Dermis microvascular lymphatic vessel endothelial cell (primary cell): ENCODE measurements at places on chromosomes 7 and 10. TPM values are rescaled to one million over a fixed set of nuclear protein-coding genes. Genes with fewer than 3 reads are reported as not detected.

DNA sequence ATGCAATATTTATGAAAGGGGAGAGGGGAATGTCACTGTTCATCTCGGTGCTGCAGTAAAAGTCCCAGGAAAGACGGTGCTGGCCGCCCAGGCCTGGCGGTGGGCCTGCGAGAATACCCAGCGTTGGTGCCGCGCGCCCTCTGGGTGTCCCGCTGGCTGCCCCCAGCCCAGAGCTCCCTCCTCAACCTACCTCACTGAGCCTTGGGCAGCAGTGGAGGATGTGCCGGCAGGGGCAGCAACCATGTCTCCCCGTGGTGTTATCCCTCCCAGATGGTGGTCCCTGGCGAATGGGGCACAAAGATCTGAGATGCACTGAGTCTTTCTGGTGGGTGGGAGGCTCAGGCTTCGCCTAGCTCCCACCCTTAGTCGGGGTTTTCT lies 9.5 kb upstream of the TLX1 start:
- no peak for DNase-seq

Gene CPA1
- not detected in 2 replicates for total RNA-seq

- no peak for DNase-seq
These were observed 171.2 kb downstream of the ELMO1 start for GRCh38 chr7:37277513-37277912.

DNA sequence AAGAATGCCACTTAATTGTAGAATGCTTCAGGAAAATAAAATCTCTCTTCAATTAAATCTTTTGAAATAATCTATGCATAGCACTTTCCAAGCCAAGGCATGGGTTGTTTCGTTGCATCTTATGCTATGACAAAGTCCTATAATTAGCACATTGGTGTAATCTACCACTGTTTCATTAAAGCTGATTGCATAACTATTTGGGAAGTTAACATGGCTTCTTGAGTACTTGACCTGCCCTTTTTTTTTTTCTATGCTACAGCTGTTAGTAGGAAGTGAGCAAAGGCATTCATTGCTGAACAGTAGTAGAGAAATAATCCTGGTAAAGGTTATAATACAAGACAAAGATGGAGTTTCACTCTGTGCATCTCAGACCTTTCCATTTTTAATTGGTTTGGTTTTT lies 557.2 kb upstream of the CELF2 start:
- DNase-seq, result no peak
